Endothelial cell of umbilical vein (primary cell): ENCODE measurements at places on chromosomes 2 and 18.

DNA sequence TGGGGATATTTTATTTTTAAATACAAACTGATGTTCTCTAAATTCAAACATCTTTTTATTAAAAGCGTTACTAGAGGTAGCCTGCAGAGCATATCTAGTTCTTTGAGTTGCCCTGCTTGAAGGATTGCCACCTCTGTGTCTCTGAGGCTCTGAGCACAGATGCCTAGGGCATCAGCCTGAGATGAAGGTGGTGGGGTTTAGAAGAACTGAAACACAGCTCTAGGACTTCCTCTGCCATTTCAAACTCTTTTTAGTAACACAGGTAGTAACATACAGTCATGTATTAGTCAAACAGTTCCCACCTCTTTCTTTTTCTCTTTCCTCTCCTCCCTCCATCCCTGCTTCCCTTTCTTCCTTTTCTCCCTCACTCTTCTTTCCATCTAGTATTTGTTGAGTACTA, 57.6 kb downstream of the TTC21B start:
- peaks cover 11% of the 10 kb centered on the region for H3K36me3 ChIP-seq
- no peak for DNase-seq
- H3K4me3 ChIP-seq: no peak overlapping the region

- H3K36me3 ChIP-seq: no peaks in the 10 kb centered on the region
- H3K4me3 ChIP-seq: no peak overlapping the region
- H3K27me3 ChIP-seq: no peaks in the 10 kb centered on the region
- DNase-seq: peak; percentile 57
Observed at GRCh38 chr2:64562148-64562784, 38.1 kb downstream of the AFTPH start.

GRCh38 chr2:184598316-184599053, at the start of gene ZNF804A:
TSS of gene ZNF804A (plus strand) at chr2:184598529. CDS start at chr2:184598960, 431 bp downstream.
- DNase-seq: peak; percentile 61
- H3K4me1 ChIP-seq: peaks cover 12% of the 10 kb centered on the region
- peak within 1 kb of the TSS; percentile 73 for H3K4me3 ChIP-seq
- H3K27me3 ChIP-seq: peaks cover 34% of the 10 kb centered on the region
- peak within 1 kb of the TSS; percentile 44 for H3K27ac ChIP-seq
- no peaks in the 10 kb centered on the region for H3K36me3 ChIP-seq

DNA sequence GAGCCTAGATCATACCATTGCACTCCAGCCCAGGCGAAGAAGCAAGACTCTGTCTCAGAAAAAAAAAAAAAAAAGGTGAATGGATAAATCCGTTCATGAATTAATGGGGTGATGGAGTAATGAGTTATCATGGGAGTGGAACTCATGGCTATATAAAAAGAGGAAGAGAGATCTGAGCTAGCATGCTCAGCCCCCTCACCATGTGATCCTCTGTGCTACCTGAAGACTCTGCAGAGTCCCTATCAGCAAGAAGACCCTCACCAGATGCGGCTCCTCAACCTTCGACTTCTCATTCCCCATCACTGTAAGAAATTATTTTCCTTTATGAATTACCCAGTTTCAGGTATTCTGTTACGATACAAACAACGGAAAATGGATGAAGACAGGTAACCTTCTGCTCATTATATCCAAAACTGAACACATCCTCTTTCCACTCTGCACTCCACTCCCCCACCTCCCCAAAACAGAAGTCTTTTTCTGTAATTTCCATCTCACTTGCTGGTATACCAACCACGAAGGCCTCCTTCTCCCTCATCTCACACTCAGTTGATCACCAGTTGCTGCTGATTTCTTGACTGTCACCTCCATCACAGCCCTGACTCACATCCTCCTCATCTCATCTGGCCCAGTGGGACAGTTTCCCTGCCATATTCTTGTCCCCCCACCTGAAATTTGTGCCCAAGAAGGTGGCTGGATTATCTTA, 8.8 kb downstream of the RETREG2 start:
- peaks cover 23% of the 10 kb centered on the region for H3K36me3 ChIP-seq
- no peak overlapping the region for H3K4me3 ChIP-seq
- DNase-seq: no peak
- no peaks in the 10 kb centered on the region for H3K27me3 ChIP-seq
- no peak overlapping the region for H3K27ac ChIP-seq

DNA sequence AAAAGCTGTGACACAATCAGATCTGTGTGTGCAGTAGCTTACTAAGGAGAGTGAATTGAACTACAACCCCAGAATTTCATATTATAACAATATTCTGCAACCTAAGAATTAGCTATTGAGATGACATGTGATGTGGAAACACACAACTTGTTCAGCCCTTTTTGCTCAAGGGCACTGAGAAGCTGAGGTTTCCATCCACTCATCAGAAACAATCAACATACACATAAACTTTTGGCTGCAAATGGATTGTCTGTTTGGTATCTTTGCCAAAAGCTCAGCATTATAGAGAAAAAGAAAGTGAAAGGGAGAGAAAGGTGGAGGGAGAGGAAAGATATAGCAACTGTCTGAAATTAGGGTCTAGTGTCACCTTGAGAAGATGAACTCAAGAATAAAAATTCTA, 117.2 kb upstream of the KLF7 start:
- no peaks in the 10 kb centered on the region for H3K36me3 ChIP-seq
- DNase-seq: peak; percentile 21
- peaks cover 8% of the 10 kb centered on the region for H3K4me1 ChIP-seq
- no peak overlapping the region for H3K4me3 ChIP-seq

DNA sequence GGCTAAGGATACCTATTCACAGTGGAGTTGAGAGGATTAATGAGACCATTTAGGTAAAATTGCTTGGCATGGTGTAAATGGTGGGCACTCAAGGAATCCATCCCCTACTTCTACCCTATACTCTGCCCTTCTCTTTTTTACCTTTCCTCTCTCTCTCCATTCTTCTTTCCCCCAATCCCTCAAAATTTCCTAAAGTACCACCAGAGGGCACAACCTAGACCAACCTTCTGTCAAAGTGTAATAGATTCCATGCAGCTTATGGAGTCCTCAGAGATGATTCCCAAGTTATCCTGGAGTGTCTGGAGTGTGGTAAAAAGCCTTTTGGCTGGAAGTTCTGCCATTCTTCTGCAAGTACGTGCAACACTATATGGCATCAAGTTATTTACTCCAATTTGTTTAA, 33.0 kb upstream of the CCDC195 start:
- no peak overlapping the region for H3K4me3 ChIP-seq
- no peaks in the 10 kb centered on the region for H3K4me1 ChIP-seq
- no peak overlapping the region for H3K27ac ChIP-seq
- no peaks in the 10 kb centered on the region for H3K27me3 ChIP-seq

DNA sequence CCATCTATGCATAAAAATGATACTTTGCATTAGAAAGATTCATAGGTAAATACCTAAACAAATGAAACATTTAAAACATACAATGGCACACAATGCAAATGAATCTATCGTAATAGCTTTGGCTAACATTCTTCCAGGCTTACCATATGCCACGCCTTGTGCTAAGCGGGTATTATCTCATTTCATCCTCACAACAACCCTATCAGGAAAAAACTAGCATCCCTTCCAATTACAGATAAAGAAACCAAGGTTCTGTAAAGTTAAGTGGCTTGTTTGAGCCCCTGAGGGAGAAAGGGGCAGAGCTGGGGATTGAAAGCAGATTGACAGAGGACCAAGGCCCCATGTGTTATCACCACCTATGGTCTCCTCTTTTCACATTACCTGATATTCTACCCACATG, 145.4 kb upstream of the ETAA1 start:
- H3K4me1 ChIP-seq: peaks cover 3% of the 10 kb centered on the region
- no peak overlapping the region for H3K4me3 ChIP-seq
- DNase-seq: no peak
- no peak overlapping the region for H3K27ac ChIP-seq
- H3K36me3 ChIP-seq: no peaks in the 10 kb centered on the region

DNA sequence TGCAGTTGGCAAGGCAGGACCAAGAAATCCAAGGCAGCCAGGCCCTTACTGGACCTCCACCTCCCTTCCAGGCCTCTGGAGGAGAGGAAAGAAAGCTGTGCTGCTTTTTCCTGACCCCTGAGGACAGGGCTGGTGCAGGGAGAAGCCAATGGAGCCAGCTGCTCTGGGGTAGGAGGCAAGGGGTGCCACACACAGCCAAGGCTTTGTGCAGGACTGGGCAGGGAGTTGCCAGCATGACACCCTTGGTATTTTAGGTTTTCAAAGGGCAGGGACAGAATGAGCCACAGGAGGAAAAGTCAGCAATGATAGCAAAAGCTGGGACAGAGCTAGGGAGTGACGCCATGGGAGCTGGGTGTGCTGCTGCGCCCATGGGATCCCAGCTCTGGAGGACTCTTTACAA, 22.9 kb downstream of the CCT7 start:
- peaks cover 20% of the 10 kb centered on the region for H3K36me3 ChIP-seq
- no peak overlapping the region for H3K27ac ChIP-seq
- no peaks in the 10 kb centered on the region for H3K4me1 ChIP-seq

GRCh38 chr18:49795612-49796552, 17.5 kb downstream of the ACAA2 start:
- no peak overlapping the region for H3K4me3 ChIP-seq
- DNase-seq: peak; percentile 14
- peaks cover 4% of the 10 kb centered on the region for H3K4me1 ChIP-seq
- H3K27ac ChIP-seq: no peak overlapping the region

- no peaks in the 10 kb centered on the region for H3K27me3 ChIP-seq
- DNase-seq: peak; percentile 88
- H3K4me3 ChIP-seq: no peak overlapping the region
- H3K27ac ChIP-seq: peak overlapping the region; percentile 91
- peaks cover 31% of the 10 kb centered on the region for H3K4me1 ChIP-seq
Observed at GRCh38 chr2:40434731-40435271, 17.1 kb downstream of the SLC8A1 start.

DNA sequence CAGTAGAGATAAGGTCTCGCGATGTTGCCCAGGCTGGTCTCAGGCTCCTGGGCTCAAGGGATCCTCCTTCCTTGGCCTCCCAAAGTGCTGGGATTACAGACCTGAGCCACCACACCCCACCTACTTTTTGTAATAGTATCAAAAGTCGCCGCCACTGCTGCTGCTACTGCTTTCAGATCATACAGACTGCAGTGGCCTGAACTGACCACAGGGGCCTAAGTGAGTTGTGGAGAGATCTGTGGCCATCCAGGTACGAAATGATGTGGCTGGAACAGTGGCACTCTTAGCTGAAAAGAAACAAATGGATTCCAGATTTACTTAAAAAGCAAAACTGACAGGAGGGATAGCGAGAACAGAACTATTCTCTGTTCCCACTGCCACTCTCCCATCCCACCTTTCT, 32.9 kb upstream of the POMC start:
- no peak overlapping the region for H3K27ac ChIP-seq
- H3K4me1 ChIP-seq: no peaks in the 10 kb centered on the region
- no peaks in the 10 kb centered on the region for H3K36me3 ChIP-seq
- DNase-seq: no peak
- H3K4me3 ChIP-seq: no peak overlapping the region

GRCh38 chr2:205543937-205544702, 138.2 kb upstream of the NRP2 start:
- H3K27ac ChIP-seq: no peak overlapping the region
- no peak overlapping the region for H3K4me3 ChIP-seq
- no peaks in the 10 kb centered on the region for H3K4me1 ChIP-seq
- H3K27me3 ChIP-seq: no peaks in the 10 kb centered on the region
- DNase-seq: no peak

- no peak overlapping the region for H3K27ac ChIP-seq
- H3K36me3 ChIP-seq: no peaks in the 10 kb centered on the region
- no peaks in the 10 kb centered on the region for H3K4me1 ChIP-seq
- no peak for DNase-seq
- no peaks in the 10 kb centered on the region for H3K27me3 ChIP-seq
Observed at GRCh38 chr2:226971084-226971483, 135.2 kb downstream of the RHBDD1 start.

GRCh38 chr2:190819840-190820301, 60.8 kb upstream of the GLS start:
- no peaks in the 10 kb centered on the region for H3K36me3 ChIP-seq
- H3K27me3 ChIP-seq: no peaks in the 10 kb centered on the region
- no peak for DNase-seq
- no peak overlapping the region for H3K4me3 ChIP-seq

DNA sequence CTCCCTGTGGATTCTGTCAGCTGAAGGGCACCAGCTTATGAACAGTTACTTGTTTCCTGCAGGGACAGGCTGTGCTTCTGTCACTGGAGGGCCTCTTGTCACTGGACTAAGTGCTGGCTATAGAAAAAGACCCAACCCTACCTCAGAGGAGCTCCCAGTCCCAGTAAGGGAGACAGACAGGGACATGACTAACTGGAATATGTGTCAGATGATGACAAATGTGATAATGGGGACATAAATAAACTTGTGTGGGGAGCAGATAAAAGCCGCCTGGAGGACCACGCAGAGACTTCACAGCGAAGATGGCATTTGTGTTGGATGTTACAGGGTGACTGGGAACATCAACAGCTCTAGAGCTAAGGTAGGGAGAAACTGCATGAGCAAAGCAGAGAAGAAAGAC, 95.0 kb downstream of the MAPRE2 start:
- no peaks in the 10 kb centered on the region for H3K27me3 ChIP-seq
- peaks cover 40% of the 10 kb centered on the region for H3K36me3 ChIP-seq
- no peak overlapping the region for H3K4me3 ChIP-seq
- no peak overlapping the region for H3K27ac ChIP-seq

DNA sequence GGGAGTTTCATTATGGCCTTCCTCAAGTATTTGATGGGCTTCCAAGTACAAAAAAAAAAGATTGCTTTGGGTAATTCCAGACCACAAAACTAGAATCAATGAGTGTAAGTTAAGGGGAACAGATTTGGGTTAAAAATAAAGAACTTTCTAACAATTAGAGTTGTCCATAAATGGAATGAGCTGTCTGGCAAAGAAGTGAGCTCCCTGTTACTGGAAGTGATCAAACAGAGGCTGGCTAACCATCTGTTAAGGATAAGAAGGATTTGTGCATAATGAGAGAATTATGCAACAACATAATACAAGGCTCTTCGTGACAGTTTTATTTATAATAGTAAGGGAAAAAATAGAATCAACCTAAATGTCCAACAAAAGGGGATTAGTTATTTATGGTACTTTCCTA, 44.6 kb upstream of the ACVR1 start:
- H3K4me1 ChIP-seq: no peaks in the 10 kb centered on the region
- DNase-seq: no peak
- no peaks in the 10 kb centered on the region for H3K36me3 ChIP-seq
- no peak overlapping the region for H3K4me3 ChIP-seq

DNA sequence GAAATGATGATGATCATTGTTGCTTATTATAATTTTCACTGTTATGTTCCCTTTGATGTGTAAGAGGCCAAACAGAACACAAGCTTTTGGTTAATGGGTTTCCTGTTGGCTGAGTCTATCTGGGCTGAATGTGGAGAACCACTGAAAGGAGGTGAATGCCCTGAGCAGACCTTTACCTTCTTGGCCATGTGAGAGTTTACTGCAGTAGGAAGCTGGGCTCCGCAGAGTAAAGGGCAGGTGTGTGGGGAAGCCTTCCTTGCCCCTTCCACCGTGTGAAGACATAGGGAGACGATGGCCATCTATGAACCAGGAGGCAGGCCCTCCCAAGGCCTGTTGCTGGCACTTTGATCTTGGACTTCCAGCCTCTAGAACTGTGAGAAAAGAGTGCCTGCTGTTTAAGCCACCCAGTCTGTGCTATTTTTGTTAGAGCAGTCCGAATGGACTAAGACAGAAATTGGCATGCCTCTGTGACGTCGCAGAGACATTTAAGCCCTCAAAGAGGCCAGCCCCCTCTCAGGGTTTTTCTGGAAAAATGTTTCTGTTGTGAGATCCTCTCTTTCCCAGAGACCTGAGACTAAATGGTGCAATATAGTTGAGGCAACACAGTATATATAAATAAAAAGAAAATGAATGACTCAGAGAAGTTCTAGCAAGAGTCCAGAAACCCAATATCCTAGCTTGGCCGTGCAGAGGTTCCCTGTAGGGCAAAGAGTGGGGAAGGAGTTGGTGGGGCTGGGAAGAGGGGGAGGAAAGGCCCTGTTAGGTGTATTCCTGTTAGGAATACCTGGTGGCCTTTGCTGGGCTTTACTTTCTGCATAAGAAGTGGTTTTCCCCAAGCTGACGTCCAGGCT, 121.9 kb upstream of the LGALSL start:
- H3K27me3 ChIP-seq: no peaks in the 10 kb centered on the region
- DNase-seq: no peak
- no peaks in the 10 kb centered on the region for H3K36me3 ChIP-seq
- H3K4me1 ChIP-seq: peaks cover 14% of the 10 kb centered on the region
- H3K27ac ChIP-seq: no peak overlapping the region
